ENCODE measurements at places on chromosomes 16 and 17. TPM values are rescaled to one million over a fixed set of nuclear protein-coding genes. Genes with fewer than 3 reads are reported as not detected.

ATP1B2 gene
- total RNA-seq: not detected

- H3K4me1 ChIP-seq: peaks cover 3% of the 10 kb centered on the region
- peaks cover 20% of the 10 kb centered on the region for H3K36me3 ChIP-seq
Observed at GRCh38 chr17:50963139-50963538, 97.0 kb upstream of the TOB1 start.

DNA sequence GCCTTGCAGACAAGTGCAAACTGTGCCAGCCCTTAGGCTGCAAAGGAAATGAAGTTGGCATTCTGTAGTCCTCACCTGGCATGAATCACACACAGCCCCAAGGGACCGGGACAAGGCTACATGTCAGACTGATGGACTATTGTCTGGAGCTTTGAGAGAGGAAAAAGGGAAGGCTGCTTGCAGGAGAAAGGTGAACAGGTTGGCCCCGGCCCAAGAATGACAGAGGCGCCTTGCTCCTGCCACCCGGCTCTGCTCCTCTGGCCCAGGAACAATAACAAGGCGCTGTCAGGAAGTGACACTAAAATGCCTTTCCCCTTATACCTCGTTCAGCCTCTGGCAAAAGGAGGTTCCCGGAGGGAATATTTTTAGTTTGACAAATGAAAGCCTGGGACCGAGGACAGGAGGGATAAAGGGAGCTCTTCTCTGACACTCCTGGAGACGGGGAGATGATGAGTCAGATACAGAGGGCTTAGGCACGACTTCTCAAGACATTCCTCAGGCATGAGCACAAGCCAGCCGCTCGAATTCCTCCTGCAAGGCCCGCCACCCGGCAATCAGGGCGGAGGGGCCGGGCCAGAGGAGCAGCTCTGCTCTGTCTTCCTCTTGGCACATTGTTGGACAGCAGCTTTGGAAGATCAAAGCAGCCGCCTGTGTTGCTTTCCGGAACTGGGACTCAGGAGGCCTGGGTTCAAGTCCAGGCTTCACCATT is 105.8 kb downstream of the NOG start:
- peaks cover 3% of the 10 kb centered on the region for H3K27me3 ChIP-seq
- H3K4me3 ChIP-seq: no peak overlapping the region
- H3K27ac ChIP-seq: no peak overlapping the region
- no peaks in the 10 kb centered on the region for H3K4me1 ChIP-seq
- no peaks in the 10 kb centered on the region for H3K36me3 ChIP-seq

SECTM1 gene
- total RNA-seq: 0.52 TPM

CSNK1D gene
- 333 TPM for total RNA-seq

DNA sequence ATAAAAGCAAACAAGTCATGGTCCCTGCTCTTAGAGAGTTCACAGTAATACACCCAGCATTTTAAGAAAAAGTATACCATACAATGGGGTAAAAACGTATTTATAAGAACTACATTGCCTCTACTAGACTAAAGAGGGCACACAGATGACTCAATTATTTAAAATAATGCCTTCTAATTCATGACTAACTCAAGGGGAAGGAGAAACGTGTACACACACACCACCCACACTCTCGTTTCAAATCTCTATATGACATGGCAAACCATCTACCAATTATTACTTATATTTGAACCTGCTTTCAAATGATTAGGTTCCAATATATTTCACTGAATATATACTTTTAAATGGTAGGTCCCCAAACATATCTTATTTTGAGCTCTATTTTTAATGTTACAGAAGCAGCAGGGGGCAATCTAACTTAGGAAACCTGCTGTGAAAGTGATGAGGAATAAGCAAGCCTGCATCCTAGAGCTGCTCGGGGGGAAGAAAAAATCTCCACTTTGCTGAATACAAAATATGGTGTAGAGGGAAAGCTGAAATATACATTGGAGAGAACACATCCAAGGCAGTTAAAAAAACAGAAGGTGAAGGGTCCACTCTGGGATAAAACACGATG is 232.4 kb upstream of the PSMD7 start:
- no peak overlapping the region for H3K27ac ChIP-seq
- DNase-seq: no peak
- H3K36me3 ChIP-seq: no peaks in the 10 kb centered on the region
- peaks cover 4% of the 10 kb centered on the region for H3K27me3 ChIP-seq

DNA sequence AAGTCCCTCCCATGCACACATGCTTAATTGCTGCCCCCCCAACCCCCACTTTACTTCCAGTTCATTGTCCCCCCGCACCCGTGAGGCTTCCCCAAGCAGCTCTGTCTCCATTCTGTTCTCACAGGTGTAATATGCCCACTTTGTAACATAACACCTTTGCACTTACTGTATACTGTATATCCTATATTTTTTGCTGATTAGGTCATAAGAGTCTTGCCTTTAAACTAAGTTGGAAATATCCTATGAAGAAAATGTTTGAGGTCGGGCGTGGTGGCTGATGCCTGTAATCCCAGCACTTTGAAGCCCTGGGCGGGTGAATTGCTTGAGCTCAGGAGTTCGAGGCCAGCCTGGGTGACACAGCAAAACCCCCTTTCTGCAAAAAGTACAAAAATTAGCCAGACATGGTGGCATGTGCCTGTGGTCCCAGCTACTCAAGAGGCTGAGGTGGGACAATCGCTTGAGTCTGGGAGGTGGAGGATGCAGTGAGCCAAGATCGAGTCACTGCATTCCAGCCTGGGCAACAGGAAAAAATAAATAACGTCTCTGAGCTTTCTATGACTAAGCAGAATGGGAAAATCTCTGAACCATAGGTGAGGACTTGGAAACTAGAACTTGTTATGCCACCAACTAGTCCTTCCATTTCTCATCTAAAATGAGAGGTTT is 76.1 kb downstream of the TNRC6C start:
- no peaks in the 10 kb centered on the region for H3K4me1 ChIP-seq
- peaks cover 62% of the 10 kb centered on the region for H3K36me3 ChIP-seq
- H3K27me3 ChIP-seq: no peaks in the 10 kb centered on the region
- no peak overlapping the region for H3K4me3 ChIP-seq

ZACN gene
- 0.42 TPM for total RNA-seq

CORO7 gene
- 718 TPM for total RNA-seq

- no peak overlapping the region for H3K27ac ChIP-seq
- no peak overlapping the region for H3K4me3 ChIP-seq
- H3K36me3 ChIP-seq: peaks cover 10% of the 10 kb centered on the region
- no peaks in the 10 kb centered on the region for H3K27me3 ChIP-seq
- peaks cover 25% of the 10 kb centered on the region for H3K4me1 ChIP-seq
Observed at GRCh38 chr16:57146040-57146647, 39.7 kb downstream of the PSME3IP1 start.

- H3K4me3 ChIP-seq: peak overlapping the region; percentile 77
- no peaks in the 10 kb centered on the region for H3K27me3 ChIP-seq
- peak; percentile 76 for DNase-seq
- H3K36me3 ChIP-seq: peaks cover 42% of the 10 kb centered on the region
- peaks cover 54% of the 10 kb centered on the region for H3K4me1 ChIP-seq
Observed at GRCh38 chr17:63696381-63696961, 3.5 kb downstream of the LIMD2 start.

Data from CD4-positive, CD25-positive, alpha-beta regulatory T cell (primary cell).